ENCODE measurements at places on chromosomes 5 and 9.

- DNase-seq = no peak
These were observed 9.5 kb downstream of the CEMIP2 start for GRCh38 chr9:71758785-71759184.

- DNase-seq = no peak
These were observed 35.6 kb upstream of the CCNB1 start for GRCh38 chr5:69131304-69131703.

GRCh38 chr5:78964889-78965288 is 20.2 kb downstream of the ARSB start:
- DNase-seq = no peak

- no peak for DNase-seq
These were observed 252.9 kb downstream of the CWC27 start for GRCh38 chr5:65021527-65022226.

- DNase-seq = no peak
These were observed 192.5 kb downstream of the NPR3 start for GRCh38 chr5:32903613-32904012.

DNA sequence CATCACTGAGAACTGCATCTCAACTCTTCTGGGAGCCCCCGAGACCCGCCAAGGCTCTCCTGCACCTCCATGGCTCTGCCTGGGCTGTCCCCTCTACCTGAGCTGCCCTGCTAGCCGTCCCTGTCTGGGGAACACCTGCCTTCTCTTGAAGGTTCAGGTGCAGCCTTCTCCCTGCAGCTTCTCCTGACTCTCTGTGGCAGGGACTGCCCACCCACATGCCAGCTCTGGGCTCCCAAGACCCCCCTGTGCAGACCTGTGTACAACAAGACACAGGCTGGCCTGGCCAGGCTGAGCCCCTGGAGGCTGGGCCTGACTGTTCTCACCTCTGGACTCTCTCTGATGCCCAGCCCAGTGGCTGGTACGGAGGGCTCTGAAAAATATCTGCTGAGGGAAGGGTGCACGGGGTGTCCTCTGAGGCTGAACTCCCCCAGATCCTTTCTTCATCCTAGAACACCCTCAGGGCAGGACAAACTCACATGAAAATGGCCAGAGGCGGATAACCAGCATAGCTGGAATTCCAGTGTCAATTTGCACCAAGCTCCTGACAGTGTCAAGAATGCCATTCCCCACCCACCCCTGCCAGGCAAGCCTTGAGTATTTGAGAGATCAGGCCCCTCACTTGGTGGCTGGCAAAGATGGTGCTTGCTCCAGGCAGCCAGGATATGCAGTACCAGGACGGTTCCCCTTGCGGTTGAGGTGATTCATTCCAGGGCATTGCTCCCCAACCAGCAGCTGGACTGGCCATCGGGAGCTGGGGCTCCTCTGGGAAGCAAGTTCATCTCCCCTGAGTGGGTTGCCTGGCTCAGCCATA is 40.9 kb upstream of the SLC25A51 start:
- DNase-seq = peak; percentile 54

DNA sequence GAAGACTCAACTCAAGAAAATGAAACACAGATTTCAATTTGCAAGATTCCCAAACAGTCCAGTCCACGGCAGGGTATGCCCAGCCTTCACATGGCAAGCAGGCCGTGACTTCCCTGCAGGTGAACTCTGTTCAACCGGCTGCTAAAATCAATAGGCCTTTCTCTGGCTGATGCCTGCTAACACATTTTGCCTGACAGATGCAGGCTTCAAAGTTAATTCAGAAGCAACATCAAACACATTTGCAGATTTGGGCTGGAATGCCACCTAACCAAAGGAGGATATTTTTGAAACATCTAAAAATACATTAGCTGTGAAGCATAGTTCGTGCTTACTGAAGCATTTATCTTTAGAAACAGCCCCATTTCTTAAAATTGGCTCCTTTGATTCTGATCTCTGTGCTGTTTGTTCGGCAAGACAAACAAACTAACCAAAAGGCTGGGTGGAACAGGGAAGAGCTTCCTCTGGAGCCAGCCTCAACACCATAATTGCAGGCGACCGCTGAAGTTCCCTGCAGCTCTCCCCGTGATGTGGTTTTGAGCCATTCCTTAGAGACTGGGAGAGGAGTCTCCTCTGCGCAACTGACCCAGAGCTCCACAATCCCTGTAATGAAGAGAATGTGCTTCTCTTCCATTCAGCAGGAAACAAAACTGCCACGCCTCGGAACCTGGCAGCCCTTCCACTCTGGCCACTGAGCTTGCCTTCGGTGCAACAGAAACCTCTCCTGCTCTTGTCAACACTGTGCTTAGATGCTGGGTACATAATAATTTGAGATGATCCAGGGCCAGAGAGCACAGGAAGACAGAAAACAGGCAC is 126.5 kb downstream of the MYO10 start:
- DNase-seq = no peak

DNA sequence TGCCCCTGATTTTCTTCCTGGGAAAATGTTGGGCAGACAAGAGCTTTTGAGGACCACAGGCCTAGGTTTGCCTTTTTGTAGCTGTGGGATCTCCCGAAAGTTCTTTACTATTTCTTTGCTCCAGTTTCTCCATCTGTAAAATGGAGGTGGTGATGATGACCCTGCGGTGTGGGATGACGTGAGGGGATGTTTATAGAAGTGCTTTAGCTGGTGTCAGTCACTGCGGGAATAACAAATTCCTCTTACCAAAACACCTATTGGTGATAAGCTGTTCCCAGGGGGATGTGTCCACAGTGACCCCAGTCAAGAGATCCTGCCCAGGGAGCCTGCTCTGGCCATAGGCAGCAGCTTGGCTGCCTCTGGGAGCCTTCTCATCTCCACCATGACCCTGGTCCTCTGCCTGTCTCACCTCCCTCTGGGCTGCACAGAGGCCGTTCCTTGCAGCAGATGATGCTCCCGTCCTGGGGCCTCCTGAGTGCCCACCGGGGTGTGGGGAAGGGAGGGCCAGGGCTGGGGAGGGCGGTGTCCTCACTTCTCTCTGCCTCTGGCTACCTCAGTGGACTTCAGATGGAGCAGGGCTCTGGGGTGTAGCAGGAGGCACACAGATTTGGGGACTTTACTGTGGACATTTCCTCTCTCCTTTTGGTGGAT is 77.2 kb downstream of the COL15A1 start:
- no peak for DNase-seq

DNA sequence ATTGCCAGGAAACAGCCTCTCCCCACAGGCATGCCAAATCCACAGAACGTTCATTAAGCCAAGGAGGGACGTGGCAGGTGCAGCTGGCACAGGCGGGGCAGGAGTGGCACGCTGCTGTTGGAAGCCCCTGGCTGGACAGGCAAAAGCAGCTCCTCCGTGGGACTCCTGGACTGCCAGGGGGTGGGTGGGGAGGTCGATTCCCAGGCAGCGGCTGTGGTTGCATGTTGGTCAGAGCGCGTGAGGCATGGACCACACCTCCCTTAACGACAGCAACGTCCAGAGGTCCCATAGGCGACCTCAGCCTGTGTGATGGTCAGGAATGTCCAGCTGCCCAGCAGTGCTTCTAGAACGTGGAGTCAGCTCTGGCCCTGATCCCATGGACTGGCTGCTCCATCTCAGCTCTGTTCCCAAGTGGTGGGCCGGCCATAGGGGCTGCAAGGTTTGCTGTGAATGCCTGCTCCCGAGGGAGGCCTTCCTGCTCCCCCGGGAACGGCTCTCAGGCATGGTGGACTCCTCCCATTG is 6.9 kb downstream of the SLC6A19 start:
- DNase-seq = no peak

GRCh38 chr5:35012796-35013195 is 35.0 kb downstream of the AGXT2 start:
- no peak for DNase-seq

- DNase-seq = peak; percentile 54
These were observed 2.0 kb upstream of the PCDH12 start for GRCh38 chr5:141960018-141960417.

GRCh38 chr5:52657247-52657645 is 130.5 kb upstream of the ITGA1 start:
- no peak for DNase-seq

- no peak for DNase-seq
These were observed 126.7 kb upstream of the GRHPR start for GRCh38 chr9:37295796-37296195.

DNA sequence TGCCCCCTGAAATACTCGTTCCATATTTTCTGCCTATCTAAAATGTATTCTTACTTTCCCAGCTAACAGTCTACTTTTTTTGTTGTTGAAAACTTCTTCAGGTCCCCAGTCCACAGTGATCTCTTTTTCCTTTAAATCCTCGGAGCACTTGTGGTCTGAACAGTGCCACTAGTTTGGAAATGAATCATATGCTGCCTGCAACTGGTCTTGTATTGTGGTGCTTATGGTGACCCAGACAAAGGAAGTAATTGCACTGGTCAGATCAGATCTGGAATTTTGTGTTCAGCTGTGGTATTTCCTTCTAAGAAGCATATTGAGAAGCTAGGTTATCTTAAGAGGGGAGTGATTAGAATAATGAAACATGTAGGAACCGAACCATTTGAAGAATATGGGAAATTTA is 2.9 kb downstream of the UNC13B start:
- no peak for DNase-seq

- DNase-seq = no peak
These were observed 25.2 kb upstream of the FOCAD start for GRCh38 chr9:20658677-20659473.

DNA sequence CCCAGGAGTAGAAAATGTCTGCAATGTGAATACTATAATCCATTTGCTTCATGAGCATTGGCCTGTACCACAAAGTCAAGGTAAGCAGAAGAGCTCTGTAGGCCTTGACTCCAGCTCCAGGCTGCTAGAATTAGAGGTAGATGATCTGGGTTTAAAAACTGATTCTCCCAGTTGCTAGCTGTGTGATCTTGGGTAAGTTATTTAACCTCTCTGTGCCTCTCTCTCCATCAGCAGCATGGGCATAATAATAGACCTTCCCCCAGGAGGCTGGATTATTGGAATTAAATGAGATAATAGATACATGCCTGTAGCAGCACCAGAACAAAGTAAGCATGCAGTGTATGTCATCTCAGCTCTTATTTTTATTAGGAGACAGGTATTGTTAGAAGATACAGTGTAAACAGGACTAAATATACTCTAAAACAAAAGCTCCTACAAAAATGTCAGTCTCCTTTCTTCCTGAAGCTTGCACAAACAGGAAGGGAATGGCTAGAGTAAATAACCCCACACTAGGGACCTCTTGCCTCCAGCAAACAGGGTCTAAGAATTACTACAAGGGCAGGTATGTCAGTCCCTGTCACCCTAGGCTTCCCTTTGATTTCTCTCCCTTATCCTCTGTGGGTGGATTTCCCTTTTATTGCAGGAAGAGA is 57.5 kb downstream of the PSAT1 start:
- DNase-seq = no peak

DNA sequence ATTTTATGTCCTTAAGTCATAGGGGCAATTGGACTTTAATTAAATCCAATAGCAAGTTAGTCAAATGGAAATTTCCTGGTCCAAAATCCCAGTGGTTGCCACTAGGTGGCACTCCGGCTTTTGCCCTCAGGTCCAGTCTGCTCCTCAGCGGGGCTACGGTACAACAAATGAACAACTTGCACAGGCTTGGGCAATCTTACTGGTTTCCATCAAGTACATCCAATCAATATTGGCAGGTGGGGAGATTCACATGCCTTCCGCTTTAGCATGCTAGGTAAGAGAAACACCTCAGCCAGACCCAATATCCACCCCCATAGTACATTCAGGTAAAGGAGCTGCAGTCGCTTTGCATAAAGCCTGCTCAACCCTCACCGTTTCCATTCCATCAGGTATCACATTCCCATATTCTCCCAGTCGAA is 6.3 kb upstream of the MXD3 start:
- DNase-seq = peak; percentile 83

DNA sequence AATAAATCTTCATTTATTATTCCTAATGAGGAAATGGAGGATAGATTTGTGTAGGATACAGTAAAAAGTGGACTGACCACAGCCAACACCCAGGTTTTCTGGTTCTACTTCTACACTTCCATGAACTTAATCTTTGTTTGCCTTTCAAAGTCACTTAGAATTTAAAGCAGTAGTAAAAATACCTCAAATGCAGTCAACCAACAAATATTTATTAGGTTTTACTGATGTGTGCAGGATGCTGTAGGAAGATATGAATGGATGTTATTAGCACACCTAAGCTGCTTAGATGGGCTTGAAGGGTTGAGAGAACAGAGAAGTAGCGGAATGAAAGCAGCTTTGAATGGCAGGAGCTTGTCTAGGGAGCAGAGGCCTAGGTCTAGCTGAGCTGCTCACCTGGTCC is 201.1 kb downstream of the PALM2AKAP2 start:
- DNase-seq = no peak
